ENCODE measurements at places on chromosomes 4 and X.

DNA sequence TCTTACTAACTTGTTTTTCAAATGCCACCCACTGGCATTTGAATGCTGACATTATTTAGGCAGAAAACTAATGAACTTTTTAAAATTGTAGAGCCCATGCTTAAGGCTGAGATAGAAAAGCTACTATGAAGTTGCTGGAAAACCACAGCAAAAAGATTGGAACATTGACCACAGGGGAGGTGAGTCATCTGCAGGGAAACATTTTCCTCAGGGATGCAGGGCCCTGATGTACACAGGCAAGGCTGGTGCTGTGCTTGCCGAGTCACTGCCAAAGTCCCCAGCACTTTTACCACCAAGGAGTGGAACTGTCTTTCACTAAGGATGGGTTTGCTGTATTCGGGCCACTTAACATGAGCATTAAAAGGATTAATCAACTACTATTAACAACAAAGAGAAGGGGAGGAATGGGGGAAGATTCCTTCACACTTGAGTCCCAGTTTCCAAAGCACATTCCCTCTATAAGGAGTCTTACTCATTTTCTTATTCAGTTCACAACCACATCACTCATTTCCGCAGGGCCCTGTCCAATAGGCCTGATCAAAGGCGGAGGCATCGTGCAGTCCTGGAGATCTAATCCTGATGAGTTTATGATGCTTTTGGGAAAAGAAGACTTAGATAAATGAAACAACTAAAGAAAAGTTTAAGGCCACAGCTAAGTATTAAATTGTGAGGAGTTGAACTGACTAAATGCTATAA lies 202.9 kb upstream of the NPY2R start:
- peak; percentile 51 for DNase-seq

- DNase-seq = no peak
Measured at GRCh38 chr4:155941085-155941790, 12.4 kb downstream of the CTSO start.

DNA sequence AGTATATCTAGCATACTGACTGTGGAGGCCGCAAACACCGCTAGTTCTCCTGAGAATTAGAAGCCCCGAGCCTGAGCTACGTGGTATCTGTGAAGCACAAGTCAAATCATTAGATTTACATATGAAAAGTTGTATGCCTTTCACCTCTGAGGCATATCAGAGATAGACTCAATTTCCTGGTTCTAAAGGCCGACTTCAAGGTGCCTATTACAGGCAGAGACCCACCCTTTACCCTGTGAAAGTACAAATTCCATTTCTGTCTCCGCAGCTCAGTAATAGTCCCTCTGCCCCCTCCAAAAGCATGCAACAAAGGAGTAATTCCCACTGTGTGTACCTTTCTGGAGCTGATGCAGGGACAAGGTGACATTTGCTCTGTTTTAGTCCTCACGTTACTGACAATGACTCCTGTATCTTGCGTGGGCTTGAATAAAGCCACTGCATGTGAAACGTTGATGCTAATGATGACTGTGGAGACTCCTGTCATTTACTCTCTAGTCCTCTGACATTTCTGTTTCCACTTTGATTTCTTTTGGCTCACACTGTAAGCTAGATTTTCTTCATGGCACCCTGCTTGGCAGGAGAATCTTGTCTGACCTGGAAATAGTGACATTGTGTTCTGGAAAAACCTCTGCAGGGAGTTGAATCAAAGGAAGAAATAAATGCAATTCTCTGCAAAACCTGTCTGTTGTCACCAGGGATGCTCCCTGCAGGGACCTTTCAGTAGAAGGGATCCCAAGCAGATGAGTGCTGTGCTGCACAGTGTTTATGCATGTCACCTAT lies 273.2 kb upstream of the EMCN start:
- no peak for DNase-seq

- DNase-seq = no peak
Measured at GRCh38 chr4:87354168-87355102, 31.8 kb upstream of the HSD17B13 start.

DNA sequence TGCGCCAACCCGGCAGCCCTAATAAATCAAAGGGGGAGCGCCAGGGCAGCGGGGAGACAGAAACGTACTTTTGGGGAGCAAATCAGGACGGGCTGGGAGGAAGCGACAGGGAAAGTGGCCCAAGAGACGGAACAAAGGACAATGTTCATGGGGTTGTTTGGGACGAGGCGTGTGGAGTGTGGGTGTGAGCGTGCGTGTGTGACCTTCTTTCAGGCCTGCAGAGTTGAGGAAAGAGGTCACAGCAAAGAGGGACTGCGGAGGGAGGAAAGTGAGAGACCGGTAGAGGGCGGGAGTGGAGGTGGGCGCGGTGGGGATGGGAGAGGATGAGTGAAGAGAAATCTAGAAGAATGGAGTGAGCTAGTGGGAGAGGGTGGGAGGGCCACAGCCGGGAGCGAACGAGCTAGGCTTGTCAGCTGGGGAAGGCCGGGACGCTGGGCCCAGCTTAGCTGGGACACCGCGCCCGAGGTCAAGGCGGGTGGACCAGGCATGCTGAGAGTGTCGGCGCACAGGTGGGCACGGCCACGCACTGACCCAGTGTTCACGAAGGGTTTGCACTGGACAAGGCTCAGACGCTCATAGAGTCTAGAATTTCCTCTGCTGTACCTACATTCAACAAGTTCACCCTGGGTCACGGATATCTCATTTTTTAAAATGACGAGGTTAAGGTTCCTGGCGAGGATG lies 14.7 kb upstream of the PITX2 start:
- DNase-seq = no peak

DNA sequence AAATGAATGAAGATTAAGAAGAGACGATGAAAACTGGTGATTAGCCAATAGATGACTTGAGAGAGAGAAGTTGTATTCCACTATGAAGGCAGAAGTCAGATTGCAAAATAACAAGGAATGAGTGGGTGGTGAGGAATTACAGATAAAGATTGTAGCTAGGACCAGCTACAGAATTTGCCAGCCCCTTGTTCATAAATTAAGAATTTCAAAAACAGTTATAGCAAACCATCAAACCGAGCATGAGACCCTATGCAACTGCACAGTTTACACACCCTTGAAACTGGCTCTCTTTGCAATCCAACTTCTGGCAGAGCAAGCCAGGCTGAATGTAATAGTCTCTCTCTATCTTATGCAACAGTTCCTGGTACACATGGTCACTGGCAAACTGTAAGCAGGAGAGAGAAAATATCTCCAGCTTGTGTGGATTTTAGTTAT lies 35.2 kb downstream of the STAP1 start:
- no peak for DNase-seq

DNA sequence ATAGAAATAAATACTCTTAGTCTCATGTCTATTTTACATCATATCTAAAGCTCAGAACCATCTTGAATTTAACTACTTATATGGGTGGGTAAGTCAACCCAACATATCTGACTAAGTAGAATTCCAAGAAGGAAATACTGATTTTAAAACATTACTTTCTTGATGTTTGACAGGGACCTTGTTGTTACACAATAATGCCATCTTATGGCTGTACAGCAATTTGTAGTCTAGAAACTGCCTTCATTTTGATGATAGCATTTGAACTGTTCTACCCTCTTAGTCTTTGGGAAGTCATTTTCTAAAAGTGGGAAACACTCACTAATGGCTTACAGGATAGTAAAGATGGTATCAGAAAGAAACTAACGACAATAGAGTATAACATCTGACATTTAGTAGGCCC lies 929.5 kb downstream of the DMD start:
- no peak for DNase-seq

All from epithelial cell of proximal tubule (primary cell).